ENCODE measurements at places on chromosomes 5 and 9.

DNA sequence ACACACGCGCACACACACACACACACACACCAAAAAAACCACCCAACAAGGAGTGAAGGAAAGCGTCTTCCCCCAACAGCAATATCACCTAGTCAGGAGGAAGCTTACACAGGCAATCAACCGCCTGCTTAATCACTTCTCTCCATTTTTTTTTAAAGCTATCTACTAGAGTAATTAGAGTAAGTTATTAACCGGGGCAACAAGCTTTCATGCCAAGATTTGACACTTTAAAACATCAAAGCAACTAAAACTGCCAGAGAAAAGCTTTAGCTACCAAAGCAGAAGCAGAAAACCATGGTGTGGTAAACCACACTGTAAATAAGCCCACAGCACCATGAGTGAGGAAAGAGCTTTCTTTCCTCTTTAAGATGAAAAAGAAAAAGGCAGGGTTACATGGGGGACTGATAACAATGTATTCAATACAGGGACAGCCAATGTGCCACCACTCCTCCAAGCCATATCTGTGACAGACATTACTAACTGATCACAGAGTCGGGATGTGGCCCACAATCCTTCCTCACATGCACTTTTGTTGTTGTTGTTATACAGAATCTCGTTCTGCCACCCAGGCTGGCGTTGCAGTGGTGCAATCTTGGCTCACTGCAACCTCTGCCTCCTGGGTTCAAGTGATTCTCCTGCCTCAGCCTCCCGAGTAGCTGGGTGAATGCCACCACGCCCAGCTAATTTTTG is 282.1 kb downstream of the CRB2 start:
- DNase-seq: no peak

- no peak for DNase-seq
These were observed 116.5 kb upstream of the MSX2 start for GRCh38 chr5:174607916-174608315.

DNA sequence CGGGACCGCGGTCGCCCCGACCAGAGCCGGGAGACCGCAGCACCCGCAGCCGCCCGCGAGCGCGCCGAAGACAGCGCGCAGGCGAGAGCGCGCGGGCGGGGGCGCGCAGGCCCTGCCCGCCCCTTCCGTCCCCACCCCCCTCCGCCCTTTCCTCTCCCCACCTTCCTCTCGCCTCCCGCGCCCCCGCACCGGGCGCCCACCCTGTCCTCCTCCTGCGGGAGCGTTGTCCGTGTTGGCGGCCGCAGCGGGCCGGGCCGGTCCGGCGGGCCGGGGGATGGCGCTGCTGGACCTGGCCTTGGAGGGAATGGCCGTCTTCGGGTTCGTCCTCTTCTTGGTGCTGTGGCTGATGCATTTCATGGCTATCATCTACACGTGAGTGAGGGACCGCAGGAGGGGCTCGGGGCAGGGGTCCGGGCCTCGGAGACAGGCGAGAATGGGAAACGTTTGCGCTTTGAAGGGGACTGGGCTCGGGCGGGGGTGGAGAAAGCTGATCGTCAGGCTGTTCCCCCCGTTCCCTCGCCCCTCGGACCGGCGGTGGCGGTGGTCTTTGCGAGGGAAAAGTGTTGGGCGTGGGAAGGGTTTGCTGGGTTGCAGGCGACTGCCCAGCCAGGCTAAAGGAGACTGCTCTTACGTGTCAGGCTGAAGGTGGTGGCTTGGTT is 457 bp downstream of the UGCG start:
- DNase-seq: no peak

DNA sequence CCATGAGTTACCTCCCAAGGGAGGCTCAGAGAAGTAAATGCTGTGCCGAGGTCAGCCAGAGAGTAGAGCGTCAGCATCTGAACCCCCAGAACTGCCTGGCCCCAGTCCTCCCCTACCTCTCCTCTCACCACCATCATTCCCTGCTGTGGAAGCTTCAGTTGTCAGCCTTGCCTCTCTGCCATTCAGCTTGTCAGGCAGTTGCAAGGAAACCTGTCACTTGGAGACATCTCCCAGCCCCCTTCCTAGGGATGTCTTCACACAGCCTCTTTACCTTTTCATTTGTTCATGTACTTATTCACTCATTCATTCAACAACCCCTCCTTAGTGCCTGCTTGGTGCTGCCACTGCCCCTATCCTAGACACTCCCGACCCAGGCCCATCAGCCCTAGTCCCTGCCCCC is 2.1 kb downstream of the RGS14 start:
- no peak for DNase-seq

GRCh38 chr9:129414377-129414992 is 206.4 kb downstream of the C9orf50 start:
- DNase-seq: no peak

DNA sequence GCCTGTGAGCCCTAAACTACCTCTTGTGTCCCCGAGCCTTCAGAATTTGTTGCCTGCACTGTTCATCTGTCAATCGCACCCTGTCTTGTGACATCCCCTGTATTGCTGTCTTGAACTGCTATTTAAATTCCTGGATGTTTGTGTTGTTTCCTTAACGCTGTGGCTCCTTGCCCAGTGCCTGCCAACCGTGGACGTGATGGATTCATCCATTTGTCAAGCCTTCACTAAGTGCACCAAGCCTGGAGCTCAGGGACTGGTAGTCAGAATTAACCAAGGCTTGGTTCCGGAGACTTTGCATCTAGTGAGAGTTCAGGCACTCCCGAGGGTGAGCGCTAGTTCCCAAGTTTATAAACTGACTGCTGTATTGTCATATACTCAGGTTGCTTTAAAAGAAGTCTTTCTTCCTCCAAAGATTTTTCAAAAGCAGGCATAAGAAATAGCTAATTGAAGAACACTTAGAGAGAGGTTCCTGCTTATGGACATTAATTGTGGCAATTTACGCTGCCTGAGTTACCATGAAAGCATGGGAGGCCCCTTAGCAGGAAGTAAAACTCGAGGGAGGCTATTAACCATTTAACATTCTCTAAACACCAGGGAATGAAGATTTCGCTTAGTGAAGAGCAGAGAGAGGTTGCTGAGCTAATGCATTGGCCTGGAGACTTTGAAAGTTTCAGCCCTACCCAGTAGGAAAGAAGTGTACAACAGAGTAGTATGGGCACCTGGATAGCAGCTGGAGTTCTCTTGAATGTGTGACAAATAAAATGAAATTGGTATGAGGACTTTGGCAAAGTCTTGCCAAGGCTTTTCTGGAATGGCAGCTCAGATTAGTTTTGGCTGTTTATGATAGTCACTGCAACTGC is 29.0 kb downstream of the RGS3 start:
- DNase-seq: no peak

DNA sequence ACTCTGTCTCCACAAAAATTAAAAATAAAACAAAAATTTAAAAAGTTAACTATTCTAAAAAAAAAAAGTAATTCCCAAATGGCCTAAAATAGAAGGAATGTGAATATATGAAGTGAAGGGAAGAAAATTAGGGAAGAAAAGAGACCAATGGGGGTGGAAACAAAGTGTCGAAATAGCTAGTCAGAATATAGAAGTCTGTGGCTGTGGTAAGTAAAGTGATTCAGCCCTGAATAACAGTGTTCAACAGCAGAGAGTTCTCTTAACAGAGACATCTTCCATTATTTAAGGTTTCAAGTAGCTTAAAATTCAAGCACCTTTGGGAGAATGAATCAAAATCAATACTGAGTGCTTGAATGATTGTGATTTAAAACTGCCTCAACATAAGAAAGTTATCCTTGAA is 51.7 kb downstream of the LPAR1 start:
- no peak for DNase-seq

Data from NCI-H345 (cell line).